Stimulated activated CD4-positive, alpha-beta T cell treated with anti-CD3 and anti-CD28 coated beads, Interleukin-12 subunit alpha, Interleukin-12 subunit beta, amount 100 ng/mL, for 4 hours (primary cell): ENCODE measurements at places on chromosomes 13 and 19.

DNA sequence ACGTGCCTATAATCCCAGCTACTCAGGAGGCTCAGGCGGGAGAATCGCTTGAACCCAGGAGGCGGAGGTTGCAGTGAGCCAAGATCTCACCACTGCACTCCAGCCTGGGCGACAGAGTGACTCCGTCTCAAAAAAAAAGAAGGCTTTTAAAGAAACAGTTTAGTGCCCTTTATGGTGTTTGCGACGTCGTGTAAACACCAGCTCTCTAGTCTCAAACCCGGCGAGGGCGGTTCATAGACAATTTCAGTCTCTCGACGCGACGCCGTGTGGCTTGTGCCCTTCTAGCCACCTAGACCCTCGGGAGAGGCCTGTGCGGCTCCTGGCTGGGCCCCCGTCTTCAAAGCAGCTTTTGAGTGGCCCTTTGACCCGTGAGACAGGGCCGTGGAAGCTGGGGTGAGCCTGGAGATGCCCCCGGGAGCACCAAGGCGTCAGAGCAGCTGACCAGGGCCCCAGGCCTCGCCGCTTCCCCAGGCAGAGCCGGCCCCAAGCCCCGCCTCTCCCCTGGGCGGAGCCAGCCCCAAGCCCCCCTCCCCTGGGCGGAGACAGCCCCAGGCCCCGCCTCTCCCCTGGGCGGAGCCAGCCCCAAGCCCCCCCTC, 5.0 kb upstream of the MADCAM1 start:
- DNase-seq = no peak

DNA sequence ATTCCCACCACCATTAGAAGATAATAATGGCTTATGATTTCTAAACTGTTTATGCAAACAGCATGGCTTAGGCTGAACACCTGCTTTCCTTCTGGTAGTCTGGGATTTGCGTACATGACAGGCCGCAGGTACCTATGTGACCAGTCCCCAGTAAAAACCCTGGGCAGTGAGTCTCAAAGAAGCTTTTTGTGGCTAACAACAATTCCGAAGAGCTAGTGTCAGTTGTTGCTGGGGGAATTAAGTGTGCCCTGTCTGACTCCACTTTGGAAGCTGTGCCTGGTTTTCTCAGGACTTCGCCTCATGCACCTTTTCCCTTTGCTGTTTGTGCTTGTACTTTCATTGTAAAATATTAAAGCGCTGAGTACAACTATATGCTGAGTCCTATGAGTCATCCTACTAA, 250.2 kb upstream of the MIR17HG start:
- no peak for DNase-seq

GRCh38 chr13:112060899-112061366, 6.0 kb upstream of the SOX1 start:
- no peak for DNase-seq

DNA sequence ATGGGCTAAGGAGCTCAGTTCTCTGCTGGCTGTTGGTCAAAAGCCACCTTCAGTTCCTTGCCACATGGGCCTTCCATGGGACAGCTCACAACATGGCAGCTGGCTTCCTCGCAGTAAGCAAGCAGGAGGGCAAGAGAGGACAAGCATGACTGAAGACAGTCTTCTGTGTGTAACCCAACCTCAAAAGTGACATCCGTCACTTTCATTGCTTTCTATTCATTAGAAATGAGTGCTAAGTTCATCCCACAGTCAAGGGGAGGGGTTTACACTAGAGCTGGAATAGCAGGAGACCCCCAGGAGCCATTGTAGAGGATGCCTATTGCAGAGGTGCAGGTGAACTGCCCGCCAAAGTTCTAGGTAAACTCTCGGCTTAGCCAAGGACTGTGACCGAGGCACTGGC, 163.3 kb downstream of the NUFIP1 start:
- no peak for DNase-seq

DNA sequence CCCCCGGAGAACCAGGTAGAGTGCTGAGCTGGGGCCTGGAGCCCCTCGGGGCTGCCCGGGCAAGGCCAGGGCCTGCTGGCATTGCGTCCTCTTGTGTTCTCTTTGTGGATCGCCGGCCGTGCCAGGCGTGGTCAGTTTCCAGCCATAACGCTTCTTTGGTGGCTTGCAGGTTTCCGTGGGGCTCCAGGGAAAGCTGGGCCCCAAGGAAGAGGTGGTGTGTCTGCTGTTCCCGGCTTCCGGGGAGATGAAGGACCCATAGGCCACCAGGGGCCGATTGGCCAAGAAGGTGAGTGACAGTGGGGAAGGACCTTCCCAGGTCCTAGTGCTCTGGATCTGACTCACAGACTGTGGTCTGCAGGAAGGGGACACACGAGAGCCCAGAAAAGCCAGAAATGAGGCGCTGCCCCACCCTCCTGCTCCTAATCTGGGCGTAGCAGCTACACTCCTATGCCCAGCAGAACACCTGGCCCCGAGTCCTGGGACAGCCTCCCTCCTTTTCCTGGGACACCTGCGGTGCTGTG, 57.5 kb downstream of the RAB20 start:
- no peak for DNase-seq

GRCh38 chr13:89951341-89951740, 1396.1 kb upstream of the MIR17HG start:
- DNase-seq = no peak

GRCh38 chr19:14433554-14434501, 722 bp downstream of the PKN1 start:
- peak; percentile 45 for DNase-seq

DNA sequence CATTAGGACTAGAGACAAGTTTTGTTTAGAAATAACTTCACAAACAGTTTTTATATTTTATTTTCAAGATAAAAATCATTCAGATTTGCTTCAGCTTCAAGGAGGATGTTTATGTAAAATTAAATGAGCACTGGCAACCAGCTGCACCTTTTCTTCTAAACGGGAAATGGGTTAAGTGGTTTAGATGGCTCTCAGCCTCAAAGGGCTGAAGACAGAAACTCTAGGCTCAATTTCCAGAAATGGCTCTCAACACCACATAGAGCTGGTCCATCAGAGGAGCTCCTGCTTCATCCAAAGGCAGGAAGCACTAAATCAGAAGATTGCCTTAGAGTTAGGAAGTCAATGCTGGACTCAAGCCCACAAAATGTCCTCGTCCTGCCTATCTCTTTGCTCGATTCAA, 74.7 kb downstream of the ZNF429 start:
- no peak for DNase-seq

DNA sequence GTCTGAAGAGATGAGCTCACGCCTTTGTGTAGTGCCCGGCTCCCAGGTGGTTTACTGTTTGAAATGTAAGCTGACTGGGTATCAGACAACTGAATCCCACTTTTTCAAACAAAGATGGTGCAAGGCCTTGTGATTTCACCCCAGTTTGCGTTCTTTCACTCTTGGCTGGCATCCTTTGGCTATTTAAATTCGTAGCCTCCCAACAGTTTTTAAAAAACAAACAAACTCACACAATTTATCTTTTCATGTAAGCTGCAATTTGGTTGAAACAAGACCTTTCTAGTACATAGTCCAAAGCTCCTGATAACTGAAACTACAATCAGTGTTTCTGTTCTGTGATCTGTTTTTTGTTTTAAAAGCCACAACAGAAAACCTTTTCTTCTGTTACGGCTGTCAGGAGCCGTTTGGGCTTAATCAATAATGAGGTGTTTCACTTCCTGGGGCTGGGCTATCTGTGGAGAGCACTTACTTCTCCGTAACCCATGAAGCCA, 65.1 kb upstream of the NPAS1 start:
- no peak for DNase-seq

DNA sequence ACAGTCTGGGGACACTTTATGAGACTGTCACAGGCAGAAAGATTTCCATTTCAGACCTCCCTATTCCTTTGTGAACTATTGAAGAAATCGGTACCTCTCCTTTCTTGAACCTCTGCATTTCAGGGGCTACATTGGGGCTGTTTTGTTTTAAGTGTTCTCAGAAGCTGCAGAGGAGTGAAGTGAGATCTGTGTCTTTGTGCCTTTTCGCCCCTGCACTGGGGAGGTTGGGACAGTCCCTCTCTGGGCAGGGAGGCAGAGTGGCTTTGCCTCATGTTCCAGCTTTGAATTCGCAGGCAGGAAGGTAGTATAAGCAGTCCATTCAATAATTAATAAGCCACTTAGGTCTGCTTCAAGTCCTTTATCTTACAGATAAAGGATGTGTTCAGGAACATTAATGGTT, 9.5 kb upstream of the AMER2 start:
- DNase-seq = no peak

GRCh38 chr19:52941941-52942385, 18.7 kb upstream of the ZNF888 start:
- peak; percentile 4 for DNase-seq

DNA sequence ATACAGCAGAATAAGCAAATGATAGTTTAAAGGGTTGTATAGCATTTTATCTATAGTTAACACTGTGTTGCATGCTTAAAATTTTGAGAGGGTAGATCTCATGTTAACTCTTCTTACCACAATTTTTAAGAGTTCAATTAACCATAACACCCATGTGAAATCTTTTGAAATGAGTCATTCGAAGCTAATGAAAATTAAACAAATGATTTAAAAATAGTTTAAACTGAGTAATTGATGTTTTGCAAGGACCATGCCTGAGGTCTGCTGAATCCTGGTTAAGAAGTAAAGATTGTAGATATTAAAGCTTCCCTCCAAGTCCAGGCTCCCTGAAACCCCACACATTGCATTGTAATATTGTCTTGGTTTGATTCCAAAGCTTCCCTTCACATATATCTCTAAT, 176.7 kb upstream of the RNF113B start:
- DNase-seq = no peak

DNA sequence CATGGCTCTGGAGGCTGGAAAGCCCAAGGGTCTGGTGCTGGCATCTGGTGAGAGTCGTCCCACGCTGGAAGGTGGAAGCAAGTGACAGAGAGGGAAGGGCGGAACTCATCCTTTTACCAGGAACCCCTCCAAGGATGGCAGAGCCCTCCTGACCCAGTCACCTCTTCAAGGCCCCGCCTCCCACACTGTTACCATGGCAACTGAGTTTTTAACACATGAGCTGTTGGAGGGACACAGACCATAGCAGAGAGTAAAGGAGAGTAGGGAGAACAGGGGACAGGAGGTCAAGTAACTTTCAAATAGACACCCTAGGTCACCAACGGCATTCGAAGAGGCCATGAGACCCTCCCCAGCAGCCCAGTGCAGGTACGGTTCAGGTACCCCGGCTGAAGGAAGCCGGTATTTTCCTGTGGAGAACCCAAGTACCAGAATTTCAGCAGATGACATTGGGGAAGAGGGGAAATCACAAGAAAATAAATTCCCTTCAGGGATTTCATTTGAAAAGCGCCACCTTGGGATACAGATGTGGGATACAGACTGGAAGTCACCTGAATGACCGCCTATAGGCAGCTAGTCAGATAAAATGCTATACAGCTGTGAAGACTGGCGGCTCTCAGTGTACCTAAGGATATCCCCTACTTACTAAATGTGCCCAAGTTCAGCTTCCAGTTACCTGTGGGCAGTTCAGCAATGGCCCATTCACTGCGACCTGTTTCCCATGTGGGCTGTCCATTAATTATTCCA, 8.0 kb downstream of the IL17D start:
- DNase-seq = no peak

GRCh38 chr13:44188257-44188656, 185.4 kb upstream of the SERP2 start:
- DNase-seq = no peak

- DNase-seq = no peak
Observed at GRCh38 chr13:51218626-51219025, 3.6 kb upstream of the FAM124A start.

- no peak for DNase-seq
Observed at GRCh38 chr13:51518827-51519226, 65.4 kb upstream of the WDFY2 start.

DNA sequence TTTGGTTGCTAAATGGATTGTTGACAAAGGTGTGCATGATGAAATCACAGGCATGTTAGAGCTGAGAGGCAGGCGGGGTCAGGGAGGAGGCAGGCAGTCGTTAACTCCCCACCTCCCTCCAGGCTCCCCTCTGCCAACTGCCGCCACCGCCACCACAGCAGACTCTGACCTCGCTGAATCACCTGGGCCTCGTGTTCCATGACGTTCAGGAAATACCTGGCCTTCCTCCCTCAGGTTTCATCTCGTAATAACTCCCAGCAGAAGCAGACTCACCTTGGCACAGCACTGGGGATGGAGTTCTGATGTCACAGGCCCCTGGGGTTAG, 198.5 kb downstream of the KATNAL1 start:
- no peak for DNase-seq

- no peak for DNase-seq
Observed at GRCh38 chr13:73522937-73523336, 464.1 kb downstream of the KLF5 start.

GRCh38 chr13:97468331-97468730, 34.4 kb downstream of the RAP2A start:
- no peak for DNase-seq

DNA sequence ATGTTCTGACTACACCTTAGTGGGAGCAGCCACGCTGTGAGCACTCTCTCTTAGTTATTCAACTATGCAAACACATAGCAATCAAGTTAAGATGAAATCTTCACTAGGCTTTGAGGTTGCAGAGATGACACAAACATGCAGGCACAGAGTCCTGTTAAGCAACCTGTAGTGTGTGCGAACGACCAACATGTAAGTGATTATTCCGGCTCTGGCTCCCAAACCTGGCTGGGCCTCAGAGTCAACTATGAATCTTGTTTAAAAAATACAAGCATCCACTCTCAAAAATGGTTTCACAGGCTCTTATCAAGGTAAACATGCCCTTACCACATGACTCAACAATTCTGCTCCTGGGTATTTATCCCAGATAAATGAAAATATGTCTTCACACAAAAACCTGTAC, 91.4 kb downstream of the IRS2 start:
- DNase-seq = no peak

DNA sequence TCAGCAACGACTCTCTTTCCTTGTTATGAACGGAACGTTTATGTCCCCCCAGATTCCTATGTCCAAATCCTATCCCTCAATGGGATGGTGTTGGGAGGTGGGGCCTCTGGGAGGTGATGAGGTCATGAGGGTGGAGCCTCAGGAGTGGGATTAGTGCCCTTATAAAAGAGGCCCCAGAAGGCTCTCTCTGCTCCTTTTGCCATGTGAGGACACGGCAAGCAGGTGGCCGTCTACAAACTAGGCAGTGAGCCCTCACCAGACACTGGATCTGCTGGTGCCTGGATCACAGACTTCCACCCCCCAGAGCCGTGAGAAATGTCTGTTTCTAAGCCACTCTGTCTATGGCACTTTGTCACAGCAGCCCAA, 53.2 kb downstream of the EPS15L1 start:
- DNase-seq = no peak

DNA sequence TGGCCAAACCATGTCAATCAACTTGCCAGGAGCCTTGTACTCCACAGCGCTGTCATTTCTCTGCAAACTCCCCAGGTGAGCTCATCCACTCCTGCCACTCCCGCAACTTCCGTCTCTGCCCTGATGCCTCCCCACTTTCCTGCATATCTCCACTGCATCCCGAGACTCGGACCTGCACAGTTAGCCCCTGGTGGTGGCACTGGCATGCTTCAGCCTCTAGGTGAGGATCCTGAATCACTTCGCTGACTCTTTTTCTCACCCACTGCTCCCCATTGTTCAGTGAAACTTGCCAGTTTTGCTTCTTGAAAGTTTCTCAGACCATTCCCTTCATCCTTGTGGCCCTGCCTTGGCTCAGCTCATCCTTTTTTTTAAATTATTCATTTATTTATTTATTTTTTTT, 3.4 kb upstream of the CTU1 start:
- no peak for DNase-seq
